Stimulated activated CD4-positive, alpha-beta T cell treated with anti-CD3 and anti-CD28 coated beads, Interleukin-1b, Interleukin-23, amount 100 ng/mL, for 1 hour (primary cell): ENCODE measurements at places on chromosomes 12 and 14.
A peak's percentile ranks its signal among the peaks of the same experiment; 100 is the strongest.

GRCh38 chr12:4434301-4434700 lies 11.3 kb downstream of the FGF6 start:
- no peak for DNase-seq

DNA sequence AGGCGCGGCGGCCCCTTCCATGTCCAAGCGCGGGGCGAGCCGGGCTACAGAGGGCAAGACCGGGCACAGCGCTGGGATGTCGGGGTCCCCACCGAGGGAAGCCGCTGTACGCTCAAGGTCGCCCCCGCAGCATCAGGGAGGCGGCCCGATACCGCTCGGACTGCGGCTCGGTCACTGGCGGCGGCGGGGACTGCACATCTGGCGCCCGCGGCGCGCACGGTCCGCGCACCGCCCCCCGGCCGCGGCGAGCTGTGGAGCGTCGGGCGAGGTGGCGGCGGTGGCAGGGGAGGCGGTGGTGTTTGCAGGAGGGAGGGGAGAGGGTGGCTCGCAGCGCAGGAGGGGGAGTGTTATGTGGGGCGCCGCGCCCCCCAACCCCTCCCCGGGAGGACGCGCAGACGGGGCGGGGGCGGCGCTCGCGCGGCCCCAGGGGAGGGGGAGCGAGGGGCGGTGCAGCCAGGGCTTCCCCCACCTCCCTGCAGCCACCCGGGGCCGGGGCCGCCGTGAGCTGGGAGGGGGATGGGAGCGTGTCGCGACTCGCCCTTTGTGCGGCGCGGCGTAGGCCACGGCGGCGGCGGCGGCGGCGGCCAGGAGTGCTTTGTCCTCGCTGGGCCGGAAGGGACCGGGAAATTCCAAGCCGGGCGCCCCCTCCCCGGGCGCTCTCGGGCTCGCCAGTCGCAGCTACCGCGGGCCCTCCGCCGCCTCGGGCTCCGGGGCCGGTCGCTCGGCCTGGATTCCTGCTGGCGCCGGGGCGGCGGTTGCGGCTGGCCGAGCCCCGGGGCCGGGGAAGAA lies at the start of gene NUAK1:
NUAK1 (minus strand) TSS at position 322 of the 789 bp plus-strand sequence; CDS start at position 21, 301 bp downstream.
- DNase-seq: no peak

DNA sequence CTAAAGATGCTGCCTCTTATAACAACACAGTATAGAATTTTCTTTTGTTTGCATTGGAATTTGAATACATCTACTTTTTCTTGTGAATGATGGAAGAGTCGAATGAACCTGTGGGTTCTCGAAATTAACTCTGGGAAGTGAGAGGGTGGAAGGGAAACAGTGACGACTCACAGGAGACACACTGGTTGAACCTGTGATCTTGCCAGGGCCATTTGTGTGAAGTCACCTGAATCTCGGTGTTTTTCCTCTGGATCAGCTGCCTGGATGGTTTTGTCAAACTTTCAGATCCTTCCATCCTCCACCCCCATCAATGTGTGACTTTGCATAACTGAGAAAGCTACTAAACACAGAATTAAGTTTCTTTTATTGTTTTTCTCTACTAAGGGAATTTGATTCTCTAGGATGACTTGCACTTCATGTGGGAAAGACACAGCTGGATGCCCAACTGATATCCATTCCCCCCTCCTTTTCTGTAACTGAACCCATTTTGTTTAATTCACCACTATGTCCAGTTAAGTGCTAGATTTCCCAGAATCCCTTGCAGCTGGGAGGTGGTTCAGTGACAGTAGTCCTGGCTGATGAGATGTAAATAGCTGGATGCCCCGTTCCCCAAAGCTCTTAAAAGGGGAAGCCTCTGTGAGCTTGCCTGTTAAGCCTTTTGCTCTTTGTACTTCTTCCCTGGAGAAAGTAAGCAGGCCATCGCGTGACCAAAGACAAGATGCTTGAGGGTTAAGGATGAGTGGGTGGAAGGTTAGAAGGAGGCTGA lies 6.3 kb downstream of the PPFIBP1 start:
- DNase-seq: no peak

GRCh38 chr12:63934936-63935335 lies 90.4 kb downstream of the SRGAP1 start:
- DNase-seq: no peak

GRCh38 chr12:126668538-126668937 lies 1598.4 kb upstream of the TMEM132C start:
- DNase-seq: no peak

DNA sequence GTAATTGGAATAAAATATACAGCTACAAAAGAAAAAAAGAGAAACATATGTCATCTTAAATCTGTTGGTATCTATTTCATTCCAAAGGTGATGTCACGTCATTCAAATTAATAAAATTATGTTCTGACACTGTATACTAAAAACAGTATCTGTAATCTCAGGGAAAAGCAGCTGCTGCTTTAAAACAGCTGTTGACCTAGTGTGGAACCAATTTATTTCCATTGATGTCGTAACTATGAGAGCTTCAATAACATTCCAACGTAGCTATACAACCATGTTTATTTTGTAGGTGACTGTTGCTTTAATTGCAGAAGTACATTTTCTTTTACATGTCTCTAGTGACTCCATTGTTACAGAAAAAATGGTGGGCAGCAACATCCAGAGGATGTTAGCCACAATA lies 571.7 kb downstream of the RPS29 start:
- no peak for DNase-seq

GRCh38 chr14:69240527-69241173 lies 19.3 kb upstream of the GALNT16 start:
- DNase-seq: no peak

GRCh38 chr14:96519970-96520369 lies 17.8 kb downstream of the PAPOLA start:
- DNase-seq: no peak

DNA sequence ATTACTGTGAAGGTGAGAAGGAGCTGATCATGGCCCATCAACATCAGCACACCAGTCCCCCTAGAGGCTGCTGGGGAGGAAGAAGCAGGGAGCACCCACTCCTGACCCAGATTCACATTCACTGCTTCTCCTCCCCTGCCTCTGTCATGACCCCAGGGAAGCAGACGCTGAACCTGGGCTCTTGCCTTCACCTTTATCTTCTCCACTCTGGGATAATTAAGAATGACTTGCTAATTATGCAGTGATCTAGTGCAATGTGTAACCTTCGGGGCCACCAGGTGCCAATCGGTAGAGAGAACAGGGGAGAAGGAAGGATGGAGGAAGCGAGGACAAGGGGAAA lies 44.4 kb upstream of the IQSEC3 start:
- no peak for DNase-seq

- no peak for DNase-seq
Measured at GRCh38 chr14:86798330-86798729, 1194.7 kb downstream of the GALC start.

GRCh38 chr12:131281016-131281415 lies 327.3 kb downstream of the ADGRD1 start:
- no peak for DNase-seq

DNA sequence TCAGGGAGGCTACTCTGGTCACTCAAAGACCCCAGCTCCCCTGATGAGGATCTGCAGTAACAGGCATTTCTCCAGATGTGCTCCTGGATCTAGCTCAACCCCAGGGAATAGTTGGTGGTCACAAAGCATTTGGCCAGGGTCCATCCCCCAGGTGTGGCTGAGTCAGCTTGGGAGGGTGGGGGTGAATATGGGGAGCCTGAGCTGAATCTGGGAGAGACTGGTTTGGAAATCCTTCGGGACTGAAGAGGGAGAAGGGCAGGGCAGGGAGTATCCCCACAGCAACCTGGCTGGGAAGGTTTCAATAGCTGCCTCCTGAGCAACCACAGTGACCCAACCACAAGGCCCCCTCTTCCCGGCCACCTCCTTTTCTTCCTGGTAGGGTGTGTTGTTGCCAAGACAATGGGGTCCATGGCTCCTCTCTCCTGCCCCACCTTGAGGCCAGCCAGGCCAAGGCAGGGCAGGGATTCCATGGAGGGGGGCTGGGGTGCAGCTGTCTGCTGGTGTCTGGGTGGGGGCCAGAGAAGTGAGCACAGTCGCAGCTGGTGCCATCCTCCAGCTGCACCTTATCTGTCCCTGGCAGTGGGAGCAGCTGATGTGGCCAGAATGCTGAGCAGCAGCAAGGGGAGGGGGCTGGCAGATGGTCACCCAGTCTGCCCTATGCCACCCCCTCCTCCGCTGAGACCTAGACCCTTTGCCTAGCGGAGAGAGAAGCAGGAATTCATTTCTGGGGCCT lies 5.5 kb downstream of the ASIC1 start:
- no peak for DNase-seq

GRCh38 chr12:98618952-98619351 lies 25.5 kb downstream of the SLC25A3 start:
- no peak for DNase-seq

DNA sequence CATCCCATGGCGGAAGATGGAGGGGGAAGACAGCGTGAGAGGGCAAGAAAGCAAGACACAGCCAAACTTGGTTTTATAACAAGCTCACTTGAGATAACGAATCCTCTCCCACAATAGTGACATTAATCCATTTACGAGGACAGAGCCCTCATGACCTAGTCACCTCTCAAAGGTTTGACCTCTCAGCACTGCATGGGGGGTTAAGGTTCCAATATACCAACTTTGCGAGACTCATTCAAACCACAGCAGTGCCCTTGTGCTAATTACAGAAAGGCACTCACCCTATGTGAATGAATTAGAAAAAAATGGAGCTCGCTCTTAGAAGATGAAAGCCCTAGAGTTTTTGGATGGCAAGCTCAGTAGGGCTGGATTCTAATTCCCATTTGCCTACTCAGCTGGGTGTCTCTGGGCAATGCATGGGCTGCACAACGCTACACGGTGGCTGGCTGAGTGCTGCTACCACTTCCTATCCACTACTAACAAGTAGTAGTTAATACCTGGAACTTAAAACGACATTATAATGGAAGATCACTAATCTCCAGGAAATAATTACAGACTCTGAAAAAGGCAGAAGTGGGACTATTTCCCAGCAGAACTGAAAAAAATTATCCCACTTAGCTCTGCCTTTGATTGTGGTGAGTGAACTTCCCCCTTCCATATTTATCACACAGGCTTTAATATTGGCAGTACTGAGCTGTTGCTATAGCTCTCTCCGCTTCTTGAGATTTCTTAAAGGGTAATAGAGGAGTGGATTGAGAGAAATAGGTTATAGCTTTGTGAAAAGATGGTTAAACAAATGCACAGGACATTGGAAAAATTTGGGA lies 27.5 kb downstream of the TESPA1 start:
- no peak for DNase-seq

DNA sequence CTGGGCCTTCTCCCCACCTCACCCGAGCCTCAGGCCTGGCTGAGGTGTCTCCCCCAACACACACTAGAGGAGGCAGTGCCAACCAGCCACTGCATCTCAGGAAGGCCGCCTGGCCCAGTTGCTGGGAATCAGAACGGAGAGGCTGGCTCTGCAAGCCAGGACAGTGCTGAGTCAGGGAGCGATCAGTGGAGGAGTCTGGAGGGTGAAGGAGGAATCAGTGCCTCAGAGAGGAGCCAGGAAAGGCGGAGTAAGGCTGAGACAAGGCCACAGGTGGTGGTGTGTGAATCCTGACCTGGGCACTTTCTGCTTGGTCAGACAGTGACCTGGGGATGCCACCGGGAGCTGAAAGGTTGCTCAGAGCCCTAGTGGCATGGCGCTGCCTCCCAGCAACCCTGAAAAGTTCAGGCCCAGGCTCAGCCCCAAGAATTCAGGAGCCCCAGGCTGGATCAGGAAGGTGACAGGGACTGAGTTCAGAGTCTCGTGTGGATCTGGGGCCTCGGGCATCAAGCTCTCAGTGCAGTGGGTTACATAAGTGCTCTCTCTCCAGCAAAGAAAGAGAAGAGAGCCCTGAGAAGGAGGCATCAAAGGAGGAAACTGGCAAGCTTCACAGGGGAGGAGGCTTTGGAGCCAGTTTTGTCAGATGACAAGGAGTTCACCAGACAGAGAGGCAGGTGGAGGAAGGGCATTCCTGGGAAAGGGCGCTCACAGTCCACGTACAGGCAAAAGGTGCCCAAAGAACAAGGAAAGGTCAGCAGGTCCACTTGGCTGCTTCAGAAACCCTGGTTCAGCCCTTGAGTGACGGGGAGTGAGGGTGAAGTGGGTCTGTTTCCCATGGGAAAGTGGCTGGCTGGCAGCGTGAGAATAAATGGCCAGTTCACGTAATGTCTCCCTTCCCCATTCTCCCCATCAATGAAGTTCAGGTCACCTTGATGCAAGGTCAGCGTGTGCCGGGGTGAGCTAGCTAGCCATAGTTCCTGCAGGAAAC lies 87.8 kb downstream of the ZFP36L1 start:
- no peak for DNase-seq

DNA sequence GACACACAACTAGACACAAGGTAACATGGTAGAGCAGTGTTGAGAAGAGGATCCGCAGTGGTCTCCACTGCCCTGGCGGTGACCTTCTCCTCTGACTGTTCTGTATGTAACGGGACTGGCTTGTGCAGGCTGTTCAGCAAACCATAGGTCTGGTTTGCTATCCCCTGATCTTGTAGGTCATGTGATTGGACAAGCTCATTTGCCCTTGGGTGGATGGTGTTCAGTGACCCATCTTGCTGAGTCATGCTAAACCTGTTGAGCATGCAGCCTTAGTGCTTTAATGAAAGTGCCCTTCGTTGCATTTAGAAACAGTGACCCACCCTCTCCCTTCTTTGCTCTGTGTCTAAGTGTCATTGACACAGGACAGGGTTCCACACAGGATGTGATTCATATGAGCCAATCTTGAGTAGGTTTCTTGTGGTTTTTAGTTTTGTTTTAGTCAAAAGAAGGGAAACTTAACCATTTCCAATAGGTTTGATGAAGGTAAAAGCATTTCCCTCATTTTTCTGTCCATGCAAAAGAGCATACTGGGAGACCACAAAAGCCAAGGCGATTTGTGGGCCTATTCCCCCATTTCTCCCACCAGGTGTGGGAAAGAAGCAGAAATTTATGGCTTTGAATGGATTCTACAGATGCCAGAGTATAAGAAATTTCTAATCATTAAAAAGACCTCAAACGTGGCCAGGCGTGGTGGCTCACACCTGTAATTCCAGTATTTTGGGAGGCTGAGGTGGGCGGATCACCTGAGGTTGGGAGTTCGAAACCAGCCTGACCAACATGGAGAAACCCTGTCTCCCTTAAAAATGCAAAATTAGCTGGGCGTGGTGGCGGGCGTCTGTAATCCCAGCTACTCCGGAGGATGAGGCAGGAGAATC lies 32.6 kb upstream of the HIF1A start:
- DNase-seq: peak; percentile 16

DNA sequence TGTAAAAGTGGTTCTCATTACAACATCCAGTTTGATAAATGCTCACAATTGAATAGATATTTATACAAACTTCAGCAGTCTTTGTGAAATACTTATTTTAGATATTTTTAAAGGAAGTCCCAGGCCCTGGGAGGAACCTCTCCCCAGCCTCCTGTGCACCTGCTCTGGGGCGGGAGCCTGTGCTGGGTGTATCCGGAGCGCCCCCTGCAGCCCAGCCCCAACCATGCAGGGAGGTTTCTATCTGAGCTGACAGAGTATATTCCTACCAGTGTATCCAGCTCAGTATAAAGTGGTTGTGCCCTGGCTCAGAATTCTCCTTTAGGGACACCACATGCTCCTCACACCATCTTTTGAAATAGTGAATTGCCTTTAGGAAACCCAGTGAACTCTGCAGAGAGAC lies 851.8 kb downstream of the TMEM121 start:
- DNase-seq: no peak

GRCh38 chr12:101764051-101764792 lies 25.0 kb upstream of the SYCP3 start:
- DNase-seq: no peak
